ENCODE measurements at places on chromosomes 12 and 14.

DNA sequence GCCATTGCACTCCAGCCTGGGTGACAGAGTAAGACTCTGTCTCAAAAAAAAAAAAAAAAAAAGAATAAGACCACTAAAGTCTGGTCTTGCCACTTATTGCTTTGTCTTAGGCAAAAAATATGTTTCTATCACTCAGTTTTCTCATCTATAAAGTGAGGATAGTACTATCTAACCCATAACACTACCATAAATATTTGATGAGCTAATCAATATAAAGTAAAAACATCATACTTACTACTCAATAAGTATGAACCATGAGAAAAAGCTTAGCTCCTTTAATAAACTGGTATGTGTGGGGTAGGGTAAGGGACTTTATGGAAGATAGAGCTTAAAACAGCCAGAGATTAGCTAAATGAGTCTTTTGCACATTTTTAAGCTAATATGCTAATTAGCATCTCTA, 85.5 kb downstream of the GXYLT1 start:
- no peak for DNase-seq

DNA sequence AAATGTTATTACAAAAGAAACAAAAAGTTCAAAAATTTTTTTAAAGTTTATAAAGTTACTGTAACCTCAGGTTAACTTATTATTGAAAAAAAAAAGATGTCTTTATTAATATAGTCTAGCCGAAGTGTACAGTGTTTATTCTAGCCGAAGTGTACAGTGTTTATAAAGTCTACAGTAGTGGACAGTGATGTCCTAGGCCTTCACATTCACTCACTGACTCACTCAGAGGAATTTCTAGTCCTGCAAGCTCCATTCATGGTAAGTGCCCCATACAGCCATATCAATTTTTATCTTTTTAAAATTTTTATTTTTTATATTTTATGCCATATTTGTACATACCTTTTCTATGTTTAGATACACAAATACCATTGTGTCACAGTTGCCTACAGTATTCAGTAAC, 10.4 kb downstream of the ATG2B start:
- DNase-seq: no peak

GRCh38 chr12:20206410-20206809, 161.9 kb upstream of the PDE3A start:
- DNase-seq: no peak

DNA sequence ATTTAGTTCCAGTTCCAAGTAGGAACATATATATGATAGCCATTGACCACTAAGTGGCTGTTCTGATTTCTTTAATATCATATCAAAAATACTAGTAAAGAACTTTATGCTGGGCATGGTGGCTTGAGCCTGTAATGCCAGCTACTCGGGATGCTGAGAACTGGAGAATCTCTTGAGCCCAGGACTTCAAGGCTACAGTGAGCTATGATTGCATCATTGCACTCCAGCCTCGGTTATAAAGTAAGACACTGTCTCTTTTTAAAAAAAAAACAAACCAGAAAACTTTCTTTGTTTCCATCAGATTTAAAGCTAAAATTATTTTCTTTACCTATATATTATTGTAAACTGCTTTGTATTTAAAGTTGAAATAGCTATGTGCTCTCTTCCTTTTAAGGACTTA, 127.0 kb downstream of the SCAF11 start:
- no peak for DNase-seq

- DNase-seq: no peak
Measured at GRCh38 chr14:99080306-99080705, 191.7 kb downstream of the BCL11B start.

GRCh38 chr12:89571491-89572195, 45.8 kb upstream of the POC1B start:
- no peak for DNase-seq

GRCh38 chr12:71536279-71536938, 96.8 kb downstream of the LGR5 start:
- DNase-seq: no peak

DNA sequence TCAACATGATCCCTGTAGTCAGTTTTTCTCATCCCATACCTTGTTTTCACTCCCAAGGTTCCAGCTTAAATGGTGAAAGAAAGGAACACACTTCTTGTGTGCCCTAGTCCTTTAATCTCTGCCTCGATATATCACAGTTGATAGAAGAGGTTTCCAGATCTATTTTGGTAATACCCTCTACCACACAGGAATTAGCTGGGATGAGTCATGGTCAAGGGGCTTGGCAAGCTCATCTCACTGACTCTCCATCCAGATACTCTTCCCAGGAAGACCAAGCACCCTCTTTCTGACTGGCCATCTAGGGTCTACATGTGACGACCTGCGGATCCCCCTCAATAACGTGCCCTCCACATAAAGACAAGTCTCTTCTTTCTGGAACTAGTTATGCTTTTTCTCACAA, 277.9 kb downstream of the ITPR2 start:
- DNase-seq: no peak

GRCh38 chr14:74563233-74563585, 48.8 kb downstream of the LTBP2 start:
- DNase-seq: no peak

- no peak for DNase-seq
Measured at GRCh38 chr14:103404032-103404918, 19.1 kb downstream of the MARK3 start.

DNA sequence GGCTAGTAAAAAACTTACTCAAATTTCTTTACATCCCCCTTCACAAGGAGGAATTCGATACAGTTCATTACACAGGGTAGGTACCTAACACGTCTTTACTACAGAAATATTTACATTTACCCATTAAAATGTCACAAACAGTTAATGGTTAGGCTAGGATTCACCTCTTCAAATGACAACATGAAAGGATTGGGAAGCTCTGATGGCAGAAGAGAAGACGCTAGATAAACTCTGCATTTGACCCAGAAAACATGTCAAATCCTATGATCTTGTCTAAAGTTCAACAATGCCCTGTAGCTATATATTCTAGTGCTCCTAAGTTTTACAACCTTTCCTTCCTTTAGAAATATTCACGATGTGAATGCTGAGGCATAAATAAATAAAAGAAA, 64.8 kb downstream of the DENND5B start:
- DNase-seq: no peak

DNA sequence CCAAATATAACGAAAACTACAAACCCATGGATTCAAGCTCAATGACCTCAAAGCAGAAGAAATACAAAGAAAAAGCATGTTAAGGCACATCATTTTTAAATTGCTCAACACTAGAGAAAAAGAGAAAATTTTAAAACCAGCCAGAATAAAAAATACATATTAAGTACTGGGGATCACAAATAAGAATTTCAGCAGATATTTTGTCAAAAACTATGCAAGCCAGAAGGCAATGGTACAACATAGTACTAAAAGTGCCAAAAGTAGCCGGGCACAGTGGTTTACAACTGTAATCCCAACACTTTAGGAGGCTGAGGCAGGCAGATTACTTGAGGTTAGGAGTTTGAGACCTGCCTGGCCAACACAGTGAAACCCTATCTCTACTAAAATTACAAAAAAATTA, 10.2 kb downstream of the SGPP1 start:
- peak; percentile 60 for DNase-seq

- no peak for DNase-seq
Measured at GRCh38 chr14:24131549-24131966, 1.1 kb downstream of the FITM1 start.

- DNase-seq: no peak
Measured at GRCh38 chr12:21831791-21832344, 57.4 kb upstream of the KCNJ8 start.

DNA sequence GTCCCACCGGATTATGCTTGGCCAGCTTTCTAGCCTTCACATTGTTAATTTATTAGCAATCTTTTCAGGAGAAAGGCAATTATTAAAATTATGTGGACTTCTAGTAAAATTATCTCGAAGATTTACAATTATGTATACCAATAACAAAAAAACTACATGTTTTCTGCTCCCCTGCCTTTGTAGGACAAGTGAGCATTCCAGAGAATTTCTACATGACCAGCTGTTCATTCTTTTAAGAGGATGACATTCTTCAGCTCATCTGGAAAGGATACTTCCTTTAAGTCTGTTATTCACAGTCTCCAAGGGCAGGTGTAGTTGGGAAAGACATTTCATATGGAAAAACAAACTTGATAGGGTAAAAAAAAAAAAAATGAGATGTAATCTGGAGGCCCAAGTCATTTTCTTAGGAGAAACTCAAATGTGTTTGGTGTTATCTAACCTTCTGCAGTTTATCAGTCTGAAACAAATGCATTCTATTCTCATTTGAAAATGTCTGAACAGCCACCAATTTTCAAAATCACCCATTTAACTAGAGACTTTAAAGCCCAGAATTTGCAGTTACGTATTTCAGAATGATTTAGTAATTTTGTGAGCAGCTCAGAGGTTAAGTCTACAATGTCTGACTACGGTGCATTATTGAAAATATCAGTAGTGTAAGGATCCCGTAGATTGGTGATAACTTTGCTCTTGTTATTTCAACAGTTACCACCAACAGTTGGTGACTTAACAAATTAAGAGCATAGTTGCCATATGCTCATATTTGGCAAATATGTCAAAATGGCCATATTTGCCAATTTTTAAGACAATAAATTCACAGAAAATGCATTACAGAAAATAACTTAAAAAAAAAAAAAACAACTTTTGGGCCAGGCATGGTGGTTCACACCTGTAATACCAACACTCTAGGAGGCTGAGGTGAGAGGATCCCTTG, 1.8 kb upstream of the PHLDA1 start:
- no peak for DNase-seq

- no peak for DNase-seq
Measured at GRCh38 chr12:263574-263973, 938 bp upstream of the SLC6A13 start.

DNA sequence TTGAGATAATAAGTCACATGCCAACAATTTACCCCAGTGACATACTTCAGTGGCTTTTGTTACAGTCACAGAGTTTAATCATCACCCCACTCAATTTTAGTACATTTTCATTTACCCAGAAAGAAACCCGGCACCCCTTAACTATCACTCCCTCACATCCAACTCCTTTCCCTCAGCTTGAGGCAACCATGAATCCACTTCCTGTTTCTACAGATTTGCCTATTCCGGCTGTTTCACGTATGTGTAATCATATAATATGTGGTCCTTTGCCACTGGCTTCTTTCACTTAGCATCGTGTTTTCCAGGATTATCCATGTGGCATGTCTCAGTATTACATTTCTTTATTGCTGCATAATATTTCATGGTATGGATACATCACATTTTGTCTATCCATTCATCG, 147.5 kb downstream of the CFAP54 start:
- no peak for DNase-seq

All from SW480 (cell line).